ENCODE measurements at places on chromosomes 12 and 14.
A peak's percentile ranks its signal among the peaks of the same experiment; 100 is the strongest.

GRCh38 chr12:121718653-121719239, 6.2 kb downstream of the TMEM120B start:
- peak; percentile 83 for DNase-seq

DNA sequence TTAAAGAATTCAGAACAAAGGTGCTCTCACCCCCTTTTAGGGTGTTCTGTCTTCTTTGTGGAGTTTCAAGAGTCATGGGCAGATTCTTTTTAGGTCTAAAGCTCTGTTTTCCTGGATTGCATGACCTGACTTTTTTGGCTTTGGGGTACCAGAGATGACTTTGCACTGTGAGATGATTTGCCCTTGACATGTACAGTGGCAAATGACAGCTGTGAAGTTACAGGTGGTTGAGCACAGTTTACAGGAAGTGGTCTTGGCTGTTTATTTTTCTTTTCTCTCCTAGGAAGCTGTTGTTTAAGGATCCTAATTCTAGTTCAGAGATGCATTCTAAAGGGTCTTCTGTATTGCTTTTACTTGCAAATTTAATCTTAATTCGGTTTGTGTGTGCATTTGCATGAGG, 83.8 kb upstream of the METAP2 start:
- DNase-seq, result no peak

GRCh38 chr14:89603938-89604480, 187.0 kb upstream of the FOXN3 start:
- no peak for DNase-seq

DNA sequence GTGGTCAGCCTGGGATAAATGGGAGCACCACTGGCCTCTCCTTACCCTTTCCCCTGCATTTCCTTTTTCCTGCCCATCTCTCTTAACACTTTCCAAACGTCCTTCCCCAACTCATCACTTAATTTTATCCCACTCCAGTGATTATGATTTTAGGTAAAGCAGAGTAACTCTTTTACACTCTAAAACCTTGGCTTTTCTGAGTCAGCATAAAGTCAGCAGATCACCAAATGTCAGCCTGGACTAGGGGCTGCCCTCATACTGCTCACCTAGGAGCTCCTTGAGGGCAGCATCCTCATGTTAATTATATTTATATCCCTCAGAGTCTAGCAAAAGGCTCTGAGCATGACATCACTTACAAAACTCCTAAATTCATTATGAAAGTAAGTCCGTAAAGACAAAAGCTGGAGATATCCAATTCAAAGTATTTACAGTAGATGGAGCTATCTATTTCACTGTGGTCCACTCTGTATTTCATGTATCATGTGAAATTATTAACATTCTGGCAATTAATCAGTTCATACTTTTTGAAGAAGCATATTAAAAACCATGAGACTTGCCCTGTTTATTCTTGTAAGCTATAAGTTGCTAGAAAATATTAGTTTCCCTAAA, 17.0 kb upstream of the DICER1 start:
- no peak for DNase-seq

DNA sequence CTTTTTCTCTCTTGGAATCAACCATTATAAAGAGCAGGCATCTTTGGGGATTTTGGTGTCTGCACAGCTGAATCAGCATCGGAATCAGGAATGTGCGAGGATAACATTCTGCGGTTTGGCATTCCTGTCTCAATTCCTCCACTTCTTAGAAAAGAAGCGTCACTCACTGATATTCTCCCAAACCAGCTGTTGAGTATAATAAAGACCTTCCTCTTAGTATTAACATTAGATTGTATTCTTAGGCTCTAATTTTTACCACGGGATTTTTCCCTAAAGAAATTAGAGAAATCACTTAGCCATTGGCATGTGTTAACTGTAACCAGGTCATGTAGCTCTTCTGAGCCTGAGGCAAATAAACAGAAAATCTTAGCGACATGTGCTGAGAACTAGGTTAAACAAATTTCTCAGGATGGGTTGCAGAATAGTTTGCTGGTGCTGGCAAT, 128.7 kb downstream of the TMX1 start:
- no peak for DNase-seq

DNA sequence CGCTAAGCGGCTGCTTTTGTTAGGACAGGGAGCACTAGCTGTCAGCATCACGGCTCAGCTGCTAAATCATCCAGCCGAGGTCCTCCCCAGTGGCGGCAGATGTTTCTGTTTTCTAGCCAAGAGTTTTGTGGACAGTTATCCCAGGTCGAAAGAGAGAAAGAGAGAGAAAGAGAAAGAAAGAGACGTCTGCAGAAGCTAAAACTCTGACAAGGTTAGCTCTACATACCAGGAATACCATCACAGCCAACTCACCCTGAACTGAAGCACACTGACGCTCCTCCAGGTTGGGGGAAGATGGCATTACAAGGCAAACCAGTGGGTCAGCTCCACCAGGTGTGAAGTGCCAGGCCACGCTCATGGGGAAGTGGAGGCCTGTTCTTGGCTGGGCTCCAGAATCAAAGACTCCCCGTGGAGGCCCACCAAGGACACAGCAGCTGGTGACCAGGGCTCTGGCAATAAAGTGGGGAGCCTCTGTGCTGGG, 64.9 kb upstream of the DICER1 start:
- no peak for DNase-seq

GRCh38 chr12:121184984-121185889, 24.7 kb upstream of the P2RX4 start:
- DNase-seq, result no peak

DNA sequence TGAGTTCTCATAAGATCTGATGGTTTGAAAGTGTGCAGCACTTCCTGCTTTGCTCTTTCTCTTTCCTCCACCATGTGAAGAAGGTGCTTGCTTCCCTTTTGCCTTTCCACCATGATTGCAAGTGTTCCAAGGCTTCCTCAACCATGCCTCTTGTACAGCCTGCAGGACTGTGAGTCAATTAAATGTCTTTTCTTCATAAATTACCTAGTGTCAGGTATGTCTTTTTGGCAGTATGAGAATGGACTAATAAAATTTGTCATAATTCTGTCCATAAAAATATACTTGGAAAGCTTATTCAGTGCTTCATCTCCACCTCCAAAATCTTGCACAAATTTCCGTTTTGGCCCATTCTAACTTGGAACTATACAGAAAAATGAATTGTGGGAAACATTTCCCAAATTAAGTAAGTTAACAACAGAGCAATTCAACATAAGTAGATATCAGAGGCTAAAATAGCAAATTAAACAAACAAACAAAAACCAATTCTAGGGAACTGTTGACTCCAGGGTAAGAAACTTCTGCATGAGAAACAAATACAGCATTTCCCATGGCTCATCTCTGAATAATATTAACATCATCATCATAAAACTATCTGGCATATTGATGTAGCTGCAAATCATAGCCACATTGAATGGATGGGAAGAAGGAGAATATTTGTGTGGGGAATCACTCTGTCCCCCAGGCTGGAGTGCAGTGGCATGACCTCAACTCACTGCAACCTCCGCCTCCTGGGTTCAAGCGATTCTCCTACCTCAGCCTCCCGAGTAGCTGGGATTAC, 459.5 kb upstream of the FAR2 start:
- no peak for DNase-seq

GRCh38 chr14:36738269-36738668, 76.6 kb downstream of the PAX9 start:
- no peak for DNase-seq

GRCh38 chr12:12685305-12685704, 10.7 kb downstream of the GPR19 start:
- no peak for DNase-seq

GRCh38 chr14:81340201-81340600, 59.9 kb downstream of the STON2 start:
- no peak for DNase-seq

DNA sequence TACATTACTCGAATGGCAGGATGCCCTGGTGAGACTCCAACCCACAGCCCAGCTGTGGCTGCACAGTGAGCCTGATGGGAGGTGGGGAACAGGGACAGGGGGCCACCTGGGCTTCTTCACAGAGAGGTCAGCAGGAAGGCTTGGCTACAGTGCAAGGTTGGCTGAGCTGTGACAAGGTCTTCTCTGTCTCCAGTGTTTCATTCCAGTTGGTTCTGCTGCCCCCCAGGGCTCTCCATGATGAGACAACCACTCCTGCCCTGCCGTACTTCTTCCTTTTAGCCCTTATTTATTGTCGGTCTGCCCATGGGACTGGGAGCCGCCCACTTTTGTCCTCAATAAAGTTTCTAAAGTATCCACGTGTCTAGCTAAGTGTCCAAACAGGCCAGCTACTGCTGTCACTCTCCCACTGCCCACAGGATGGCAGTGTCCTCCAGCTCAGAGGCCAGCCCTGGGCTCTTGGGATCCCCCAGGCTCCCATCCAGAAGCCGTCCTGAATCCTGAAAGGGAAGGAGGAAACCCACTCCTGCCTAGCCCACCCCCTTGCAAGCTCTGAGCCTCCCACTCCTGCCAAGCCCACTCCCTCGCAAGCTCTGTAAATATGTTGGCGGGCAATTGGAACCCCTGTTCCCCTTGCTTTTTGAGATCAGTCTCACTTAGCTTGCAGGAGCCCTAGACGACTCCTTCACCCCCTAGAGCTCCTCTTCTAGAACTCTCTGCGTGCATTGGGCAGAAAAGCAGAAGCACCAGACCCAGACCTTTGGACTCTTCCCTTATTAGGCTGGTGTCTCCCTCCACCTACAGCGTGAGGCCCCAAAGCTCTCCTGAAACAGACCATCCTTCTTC, 5.4 kb downstream of the C1QL4 start:
- no peak for DNase-seq

Data from MM.1S (cell line).